ENCODE measurements at places on chromosomes 6 and 20.
A peak's percentile ranks its signal among the peaks of the same experiment; 100 is the strongest.

- DNase-seq, result no peak
Observed at GRCh38 chr20:57451431-57451794, 60.2 kb downstream of the RBM38 start.

DNA sequence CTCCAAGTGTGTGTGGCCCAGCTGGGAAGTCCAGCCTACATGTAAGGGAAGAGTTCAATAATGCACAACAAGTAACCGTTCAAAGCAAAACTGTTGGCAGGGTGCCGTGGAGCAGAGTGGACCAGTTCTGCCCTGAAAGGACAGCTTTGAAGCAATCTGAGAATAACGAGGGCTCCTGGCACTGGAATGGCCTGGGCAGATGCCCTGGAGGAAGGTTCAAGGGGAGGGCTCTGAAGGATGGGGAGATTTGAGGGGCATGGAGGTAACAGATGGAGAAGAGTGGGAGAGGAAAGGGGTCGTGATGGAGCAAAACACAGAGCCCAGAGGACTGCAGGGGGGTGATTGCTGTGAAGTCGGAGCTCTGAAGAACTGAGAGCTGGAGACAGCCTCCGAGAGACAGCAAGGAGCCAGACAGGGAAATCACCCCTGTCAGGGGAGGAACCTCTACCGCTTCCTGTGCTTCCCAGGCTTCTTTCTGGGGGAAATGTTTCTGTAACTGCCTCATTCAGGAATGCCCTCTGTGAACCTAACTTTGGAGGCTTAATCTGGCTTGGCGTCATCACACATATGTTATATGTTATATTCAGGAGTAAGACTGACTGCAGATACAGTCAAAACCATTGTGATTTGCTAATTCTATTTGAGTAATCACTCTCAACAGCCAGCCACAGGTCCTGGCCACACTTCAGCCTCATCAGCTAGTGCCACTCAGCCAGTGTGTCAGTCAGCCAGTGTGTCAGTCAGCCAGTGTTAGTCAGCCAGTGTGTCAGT, 41.2 kb downstream of the ZC3H12D start:
- DNase-seq, result no peak

GRCh38 chr6:110999634-111000270, 17.9 kb downstream of the RPF2 start:
- peak; percentile 41 for DNase-seq

GRCh38 chr6:159716247-159717096, 10.8 kb upstream of the WTAP start:
- peak; percentile 36 for DNase-seq

DNA sequence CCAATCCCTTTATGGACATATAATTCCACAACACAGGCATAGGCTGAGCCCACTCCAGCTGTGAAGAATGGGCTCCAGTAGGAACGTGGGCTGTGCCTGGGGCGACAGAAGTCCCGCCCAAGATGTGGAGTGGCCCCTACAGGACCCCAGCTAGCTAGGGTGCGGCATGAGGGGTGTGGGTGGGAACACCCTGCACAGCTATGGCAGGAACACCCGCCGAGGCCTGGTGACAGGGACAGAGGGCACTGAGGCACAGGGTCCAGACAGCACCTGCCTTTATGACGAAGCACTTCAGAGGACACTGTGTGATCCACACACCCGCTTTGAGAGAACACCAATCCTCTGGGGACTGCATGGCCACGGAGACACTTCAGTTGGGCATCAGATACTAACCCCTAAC, 28.2 kb upstream of the TCFL5 start:
- DNase-seq, result no peak

DNA sequence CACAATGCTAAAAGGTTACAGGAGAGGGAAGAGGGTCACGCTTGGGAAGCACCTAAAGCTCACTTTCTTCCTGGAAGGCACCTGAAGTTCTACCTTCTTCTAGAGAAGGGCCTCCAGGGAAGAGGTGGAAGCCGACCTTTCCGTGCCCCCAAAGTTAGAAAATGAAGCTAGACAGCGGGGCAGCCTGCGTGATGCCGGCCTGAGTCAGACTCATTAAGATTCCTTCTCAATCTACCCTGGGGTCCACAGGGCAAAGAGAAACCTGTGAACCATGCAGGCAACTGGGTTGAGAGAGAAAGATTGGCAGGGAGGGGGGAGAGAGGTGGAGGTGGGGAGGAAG, 54.8 kb upstream of the CCDC167 start:
- no peak for DNase-seq

DNA sequence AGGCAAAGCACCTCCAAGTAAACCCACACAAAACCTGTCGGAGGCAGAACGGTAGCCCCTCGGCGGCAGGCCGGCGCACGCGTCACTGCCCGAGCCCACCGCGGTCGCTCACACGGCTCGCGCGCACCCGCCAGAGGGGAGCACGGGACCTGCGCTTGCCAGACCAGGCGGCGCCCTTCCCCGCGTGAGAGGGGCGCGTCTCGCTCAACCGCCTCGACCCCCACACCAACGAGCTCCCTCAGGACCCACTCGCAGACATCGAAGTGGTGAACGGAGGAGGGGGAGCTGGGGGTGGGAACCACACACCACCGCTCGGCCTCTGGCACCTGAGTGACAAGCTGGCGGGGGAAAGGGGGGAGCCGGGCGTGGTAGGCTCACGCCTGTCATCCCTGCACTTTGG, 1513.4 kb upstream of the DEFB115 start:
- DNase-seq, result no peak

DNA sequence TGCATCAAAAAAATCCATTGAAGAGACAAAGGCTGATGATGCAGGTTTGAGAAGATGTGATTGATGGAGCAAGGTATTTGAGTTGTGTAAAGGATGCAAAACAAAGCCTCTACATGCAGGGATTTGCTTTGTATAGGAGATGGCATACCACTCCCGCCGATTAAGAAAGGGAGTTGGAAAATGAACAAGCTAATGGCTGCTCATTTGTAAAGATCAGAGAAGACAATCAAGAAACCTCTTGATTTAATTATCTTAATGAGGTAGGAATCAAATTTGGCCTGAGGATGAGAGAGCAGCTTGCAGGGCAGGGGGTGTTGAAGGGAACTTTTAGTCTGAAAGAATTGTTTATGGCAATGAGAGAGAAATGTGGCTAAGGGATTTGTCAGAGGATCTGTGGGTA, 448.2 kb upstream of the ADGRB3 start:
- DNase-seq, result no peak

DNA sequence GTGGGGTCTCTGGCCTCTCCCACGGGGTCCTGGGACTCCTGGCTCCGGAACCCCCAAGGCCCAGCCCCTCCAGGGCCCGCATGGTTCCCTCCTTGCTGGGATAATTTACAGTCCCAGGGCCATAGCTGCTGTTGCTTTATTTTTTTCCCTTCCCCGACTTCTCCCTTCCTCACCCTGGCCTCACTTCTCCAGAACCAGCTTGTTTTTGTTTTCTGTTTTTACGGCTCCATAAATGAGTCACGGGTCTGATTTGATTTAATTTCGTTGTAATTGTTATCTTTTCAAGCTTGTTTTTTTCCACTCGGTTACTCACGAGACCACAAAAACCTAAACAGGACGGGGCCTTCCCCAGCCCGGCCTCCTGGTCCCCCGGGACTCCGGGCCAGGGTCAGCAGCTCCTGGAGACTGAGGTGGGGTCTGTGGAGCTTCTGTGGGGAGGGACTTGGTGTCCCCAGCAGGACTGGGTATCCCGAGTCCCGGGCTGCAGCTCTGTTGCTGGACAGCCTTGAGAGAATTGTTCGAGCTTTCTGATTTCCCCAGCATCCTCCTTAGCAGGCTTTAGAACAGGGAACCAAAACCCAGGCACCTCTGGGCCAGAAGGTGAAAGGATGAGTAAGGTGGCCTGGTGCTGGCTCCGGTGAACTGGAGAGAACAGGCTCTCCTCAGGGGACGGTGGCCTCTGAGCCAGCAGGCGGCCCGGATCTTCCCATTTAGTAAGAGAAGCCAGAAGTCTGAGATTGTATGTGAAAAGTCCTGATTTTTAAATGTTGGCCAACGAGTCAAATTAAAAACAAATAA, 94.9 kb downstream of the CEBPB start:
- DNase-seq, result no peak

DNA sequence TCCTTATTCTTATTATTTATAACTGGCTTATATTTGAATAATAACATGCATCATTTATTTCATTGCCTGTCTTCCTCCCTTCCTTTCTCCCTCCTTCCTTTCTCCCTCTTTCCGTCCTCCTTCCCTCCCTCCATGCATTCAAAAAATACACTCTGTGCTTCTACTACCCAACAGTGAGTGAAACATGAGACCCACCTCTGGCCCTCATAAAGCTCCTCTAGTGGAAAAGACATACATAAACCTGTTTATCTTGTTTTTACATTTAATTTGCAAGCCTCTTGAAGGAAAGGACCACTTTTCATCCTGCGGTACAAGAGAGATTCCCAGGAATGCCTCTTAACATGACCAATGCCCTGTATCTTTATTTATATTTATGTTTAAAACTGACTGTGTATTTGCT, 21.8 kb upstream of the ISM1 start:
- no peak for DNase-seq

DNA sequence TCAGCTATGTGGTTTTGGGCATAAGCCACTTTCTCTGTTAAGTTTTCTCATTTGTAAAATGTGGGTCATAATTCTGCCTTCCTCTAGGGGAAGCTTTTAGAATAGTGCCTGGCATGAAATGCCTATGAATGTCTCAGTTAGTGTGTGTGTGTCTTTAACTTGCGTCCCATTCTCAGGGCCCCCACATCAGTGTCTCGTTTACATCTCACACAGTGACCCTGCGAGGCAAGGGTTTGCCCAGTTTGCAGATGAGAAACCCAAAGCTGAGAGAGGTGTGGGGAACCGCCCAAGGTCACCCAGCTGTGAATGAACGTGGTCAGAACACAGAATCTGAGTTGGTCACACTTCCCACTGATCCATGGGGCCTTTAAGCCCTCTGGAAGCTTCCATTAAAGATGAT, 14.1 kb downstream of the DYNLRB1 start:
- DNase-seq, result no peak

DNA sequence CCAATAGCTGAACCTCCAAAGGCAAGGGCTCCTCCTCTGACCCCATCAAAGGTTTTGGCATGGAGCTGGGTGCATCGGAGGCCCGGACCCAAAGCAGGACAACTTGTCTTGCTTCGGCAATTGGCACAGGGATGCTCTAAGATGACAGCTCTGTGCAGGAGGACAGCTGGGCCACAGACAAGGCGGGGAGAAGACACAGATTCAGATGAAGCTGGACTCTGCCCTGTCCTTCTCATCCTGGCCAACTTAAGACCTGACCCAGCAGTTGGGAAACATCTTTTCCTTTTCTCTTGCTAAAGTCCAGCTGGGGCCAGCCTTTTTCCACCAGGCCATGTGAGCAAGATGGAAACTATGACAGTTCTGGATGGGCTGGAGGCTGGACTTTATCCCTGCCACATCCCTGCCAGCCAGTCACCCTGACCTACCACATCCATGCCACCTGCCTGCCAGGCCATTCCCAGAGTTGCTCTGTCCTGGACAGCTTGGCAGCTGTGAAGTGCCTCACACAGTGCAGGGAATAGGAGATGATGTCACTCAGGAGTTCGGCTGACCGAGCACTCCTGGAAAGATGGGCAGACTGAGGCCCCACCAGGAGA, 12.7 kb upstream of the PSMF1 start:
- no peak for DNase-seq

DNA sequence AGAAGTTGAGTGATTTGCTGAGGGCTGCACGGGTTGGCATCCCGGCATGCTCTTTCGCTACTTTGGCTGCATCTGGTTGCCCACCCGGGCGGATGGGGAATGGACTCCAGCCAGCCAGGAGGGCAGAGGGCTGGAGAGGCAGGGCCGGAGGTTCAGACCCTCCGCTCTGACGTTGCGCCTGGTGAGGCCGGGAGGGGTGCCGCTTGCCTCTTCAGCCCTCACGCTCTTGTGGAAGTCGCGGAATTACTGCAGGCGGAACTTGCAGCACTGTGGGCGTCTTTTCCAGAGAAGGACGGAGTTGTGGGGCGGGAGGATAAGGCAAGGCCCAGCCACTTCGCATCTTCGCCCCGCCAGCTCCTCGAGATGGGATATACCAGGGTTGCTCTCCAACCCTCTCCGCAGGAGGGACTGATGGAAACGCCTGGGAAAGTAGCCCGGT, 656 bp downstream of the RTEL1 start:
- no peak for DNase-seq
